ENCODE measurements at places on chromosomes 16 and 17.
A peak's percentile ranks its signal among the peaks of the same experiment; 100 is the strongest.

- no peak for DNase-seq
These were observed 616.0 kb upstream of the CDH11 start for GRCh38 chr16:65737831-65738230.

DNA sequence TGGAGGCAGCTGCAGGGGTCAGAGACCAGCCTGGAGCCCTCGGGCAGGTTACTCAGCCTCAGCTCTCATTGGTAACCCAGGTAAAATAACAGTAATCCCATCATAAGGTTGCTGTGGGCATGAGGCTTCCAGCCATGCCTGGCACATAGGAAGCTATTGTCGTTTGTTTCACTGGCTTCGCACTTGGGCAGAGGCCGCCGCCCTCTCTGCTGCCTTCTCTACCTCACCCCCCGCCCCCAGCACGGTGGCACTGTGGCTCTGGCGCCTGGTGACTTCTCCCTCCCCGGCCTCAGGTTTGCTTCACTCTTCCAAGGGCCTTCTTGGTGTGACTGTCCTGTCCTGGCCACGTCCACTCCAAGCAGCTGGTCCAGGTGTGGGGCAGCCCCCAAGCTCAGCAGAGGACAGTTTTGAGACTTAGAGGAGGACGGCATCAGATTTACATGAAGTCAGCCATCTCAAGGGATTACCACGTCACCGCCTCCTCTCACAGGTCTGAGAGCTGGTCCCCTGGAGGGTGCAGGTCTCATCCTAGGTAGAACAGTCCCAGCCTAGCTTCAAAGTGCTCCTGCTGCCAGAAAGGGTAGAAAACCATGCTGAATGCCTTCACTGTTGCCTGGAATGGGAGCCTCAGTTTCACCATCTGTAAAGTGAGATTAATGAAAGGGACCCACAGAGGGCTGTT is 34.8 kb downstream of the SREBF1 start:
- DNase-seq, result no peak

- no peak for DNase-seq
These were observed 54.5 kb upstream of the HLF start for GRCh38 chr17:55210292-55210691.

GRCh38 chr17:62703261-62703775 is 75.8 kb downstream of the MRC2 start:
- DNase-seq, result no peak

- DNase-seq, result no peak
These were observed 229.7 kb upstream of the RPL38 start for GRCh38 chr17:73973586-73974409.

- DNase-seq, result no peak
These were observed 74.3 kb upstream of the CES5A start for GRCh38 chr16:55949518-55949917.

- DNase-seq, result no peak
These were observed 1509.2 kb downstream of the CDH11 start for GRCh38 chr16:63612462-63613227.

- no peak for DNase-seq
These were observed 4.6 kb upstream of the STAT3 start for GRCh38 chr17:42392692-42393415.

- no peak for DNase-seq
These were observed 24.4 kb downstream of the ARHGAP44 start for GRCh38 chr17:12813664-12814063.

- DNase-seq, result no peak
These were observed 275.8 kb downstream of the FOXL1 start for GRCh38 chr16:86854058-86854621.

GRCh38 chr17:41486809-41487530 is 2.7 kb downstream of the KRT36 start:
- DNase-seq, result peak; percentile 33

GRCh38 chr16:79400462-79401149 is 199.9 kb downstream of the MAF start:
- no peak for DNase-seq

- no peak for DNase-seq
These were observed 37.6 kb upstream of the CBFA2T3 start for GRCh38 chr16:89014403-89015230.

- no peak for DNase-seq
These were observed 51.0 kb downstream of the CCDC182 start for GRCh38 chr17:57694051-57694450.

- no peak for DNase-seq
These were observed 105.5 kb downstream of the AXIN2 start for GRCh38 chr17:65455972-65456343.

GRCh38 chr16:82990155-82990554 is 363.4 kb downstream of the CDH13 start:
- DNase-seq, result no peak

GRCh38 chr16:74770831-74771526 is 3.6 kb downstream of the FA2H start:
- no peak for DNase-seq

- no peak for DNase-seq
These were observed 918 bp upstream of the NLRC3 start for GRCh38 chr16:3578121-3578520.

GRCh38 chr16:79278506-79278905 is 322.0 kb downstream of the MAF start:
- DNase-seq, result peak; percentile 36

- DNase-seq, result no peak
These were observed 30.0 kb downstream of the TBC1D16 start for GRCh38 chr17:80005360-80006338.

DNA sequence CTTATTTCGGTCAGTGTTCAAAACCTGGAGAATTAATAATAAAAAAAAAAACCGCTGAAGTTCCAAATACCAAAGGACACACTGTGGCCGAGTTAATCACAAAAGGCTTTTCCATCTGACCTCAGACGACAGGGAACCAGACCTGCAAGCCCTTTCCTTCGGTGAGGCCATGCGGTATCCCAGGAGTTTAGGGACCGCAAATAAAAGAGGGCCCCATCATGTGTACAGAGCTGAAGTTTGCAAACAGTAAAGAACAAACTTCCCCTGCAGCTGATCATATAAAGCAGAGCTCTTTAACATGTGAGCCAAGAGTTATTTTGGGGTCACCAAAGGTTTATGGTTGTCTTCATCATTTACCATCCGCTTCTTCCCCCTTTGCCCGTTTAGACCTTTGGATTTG is 33.0 kb upstream of the FOXJ1 start:
- no peak for DNase-seq

DNA sequence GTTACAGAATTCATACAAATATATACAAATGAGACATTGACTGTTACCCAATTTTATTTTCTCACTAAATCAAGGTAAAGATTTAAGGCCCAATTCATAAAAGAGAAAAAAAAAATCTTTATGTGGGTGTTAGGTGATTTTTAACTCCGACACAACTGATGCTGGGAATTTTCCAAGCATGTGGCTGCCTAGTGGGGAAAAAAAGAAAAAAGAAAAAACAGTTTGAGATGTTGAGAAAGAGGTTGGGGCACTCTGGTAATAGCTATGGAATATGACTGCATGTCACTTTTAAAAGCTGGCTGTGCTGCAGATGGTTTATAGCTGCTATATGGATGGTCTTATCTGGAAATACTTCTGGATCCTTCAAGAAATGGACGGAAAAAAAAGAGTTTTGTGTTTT is 739.9 kb upstream of the SOX9 start:
- no peak for DNase-seq

- DNase-seq, result no peak
These were observed 34.5 kb upstream of the CLEC18B start for GRCh38 chr16:74455619-74456289.

- no peak for DNase-seq
These were observed 661 bp downstream of the LRRC3C start for GRCh38 chr17:39927929-39928857.

GRCh38 chr17:59619035-59619297 is 729 bp upstream of the CLTC start:
- DNase-seq, result no peak

- DNase-seq, result no peak
These were observed 4.9 kb downstream of the OR4D1 start for GRCh38 chr17:58153046-58153445.

DNA sequence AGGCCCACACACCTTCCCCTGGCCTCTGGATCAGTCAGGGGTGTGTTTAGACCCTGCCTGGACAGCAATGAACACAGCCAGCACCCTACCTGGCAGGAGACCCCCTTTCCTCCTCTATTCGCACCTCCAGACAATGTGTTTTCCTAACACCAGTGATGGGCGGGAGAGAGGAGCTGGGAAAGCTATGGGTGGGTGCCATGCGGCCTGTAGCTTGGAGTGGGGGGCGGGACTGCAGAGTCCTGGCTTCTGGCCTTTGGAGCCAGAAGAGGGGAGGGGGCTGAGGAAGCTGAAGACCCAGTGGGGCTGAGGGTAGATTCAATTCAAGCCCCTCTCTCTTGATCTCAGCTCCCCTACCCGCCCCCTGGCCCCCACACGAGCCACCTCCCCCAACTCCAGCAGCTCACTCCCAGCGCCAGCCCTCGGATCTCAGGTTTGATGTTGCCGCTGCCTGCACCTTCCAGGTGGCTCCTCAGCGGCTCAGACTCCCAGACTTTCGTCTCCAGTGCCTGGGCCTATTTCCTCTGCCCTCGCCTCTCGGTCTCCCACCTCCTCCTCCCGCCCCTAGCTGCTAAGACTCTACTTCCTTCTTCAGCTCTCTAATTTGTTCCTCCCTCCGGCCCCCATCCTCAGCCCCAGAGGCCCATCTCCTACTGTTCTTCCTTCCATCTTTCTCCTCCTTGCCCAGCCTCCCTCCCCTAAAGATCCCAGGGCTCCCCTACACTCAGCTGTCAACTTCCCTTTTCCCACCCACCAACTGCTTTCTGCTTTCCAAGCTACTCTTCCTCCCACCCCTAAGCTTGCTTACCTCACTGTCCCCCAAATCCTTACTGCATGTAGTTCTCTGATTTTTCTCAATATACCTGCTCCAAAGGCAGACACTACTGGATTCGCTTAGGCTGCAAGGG is 6.8 kb upstream of the SP6 start:
- no peak for DNase-seq

GRCh38 chr16:10831894-10832886 is 13.6 kb upstream of the TVP23A start:
- no peak for DNase-seq

DNA sequence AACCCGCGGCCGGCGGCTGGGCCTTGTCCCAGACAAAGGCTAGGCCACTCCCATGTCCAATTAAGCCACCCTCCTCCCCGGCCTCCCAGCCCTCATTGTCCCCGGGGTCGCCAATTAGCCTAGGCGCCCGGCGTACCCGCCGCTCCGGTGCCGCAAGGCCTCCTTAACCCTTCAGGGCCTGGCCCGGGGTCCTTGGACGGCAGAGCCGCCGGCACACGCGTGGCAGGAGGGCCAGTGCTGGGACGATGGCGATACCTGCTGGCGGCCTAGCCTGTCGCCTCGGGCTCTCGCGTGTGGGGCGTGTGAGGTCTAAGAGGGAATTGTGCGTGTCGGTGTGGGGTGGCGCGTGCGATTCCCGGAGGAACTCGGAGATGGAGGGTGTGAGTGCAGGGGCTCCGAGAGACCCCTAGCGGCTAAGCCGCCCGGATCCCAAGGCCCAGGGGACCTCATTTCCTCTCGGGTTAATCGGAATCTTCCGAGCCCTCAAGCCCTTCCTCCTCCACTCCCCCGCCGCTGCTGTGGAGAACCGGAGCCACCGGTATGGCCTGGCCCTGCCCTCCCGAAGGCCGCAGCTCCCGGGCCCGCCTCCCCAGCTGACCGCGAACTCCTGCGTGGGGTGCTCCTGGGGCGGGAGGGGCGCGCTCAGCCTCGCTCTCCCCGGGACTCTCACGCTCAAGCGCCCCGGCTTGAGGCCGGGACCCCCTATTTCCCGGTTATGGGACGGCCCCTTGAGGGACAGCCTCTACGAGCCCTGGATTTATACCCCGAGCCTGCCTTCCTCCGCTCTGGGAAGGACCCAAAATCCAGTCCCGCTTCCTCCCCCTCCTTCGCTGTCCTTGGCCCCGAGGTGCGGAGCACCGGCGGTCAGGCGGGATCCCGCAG is 11.9 kb downstream of the TBX2 start:
- no peak for DNase-seq

DNA sequence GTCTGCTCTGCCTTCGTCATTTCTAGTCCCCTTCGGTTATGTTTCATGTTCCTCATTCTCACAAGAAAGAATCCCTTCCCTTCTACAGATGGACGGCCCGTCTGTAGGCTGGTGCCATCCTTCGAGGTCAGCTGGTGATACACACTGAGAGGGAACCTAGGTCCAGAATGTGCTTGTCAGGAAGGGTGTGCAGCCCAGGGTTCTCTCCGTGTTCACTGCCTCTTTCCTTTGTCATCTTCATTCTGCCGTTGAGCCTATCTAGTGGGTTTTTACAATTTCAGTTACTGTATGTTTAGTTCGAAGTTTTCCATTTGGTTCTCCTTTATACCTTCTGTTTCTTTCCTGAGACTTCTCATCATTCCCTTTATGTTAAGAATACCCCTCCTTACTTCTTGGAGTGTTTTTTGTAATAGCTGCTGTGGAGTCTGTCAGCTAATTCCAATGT is 18.9 kb downstream of the KIAA0513 start:
- DNase-seq, result no peak

DNA sequence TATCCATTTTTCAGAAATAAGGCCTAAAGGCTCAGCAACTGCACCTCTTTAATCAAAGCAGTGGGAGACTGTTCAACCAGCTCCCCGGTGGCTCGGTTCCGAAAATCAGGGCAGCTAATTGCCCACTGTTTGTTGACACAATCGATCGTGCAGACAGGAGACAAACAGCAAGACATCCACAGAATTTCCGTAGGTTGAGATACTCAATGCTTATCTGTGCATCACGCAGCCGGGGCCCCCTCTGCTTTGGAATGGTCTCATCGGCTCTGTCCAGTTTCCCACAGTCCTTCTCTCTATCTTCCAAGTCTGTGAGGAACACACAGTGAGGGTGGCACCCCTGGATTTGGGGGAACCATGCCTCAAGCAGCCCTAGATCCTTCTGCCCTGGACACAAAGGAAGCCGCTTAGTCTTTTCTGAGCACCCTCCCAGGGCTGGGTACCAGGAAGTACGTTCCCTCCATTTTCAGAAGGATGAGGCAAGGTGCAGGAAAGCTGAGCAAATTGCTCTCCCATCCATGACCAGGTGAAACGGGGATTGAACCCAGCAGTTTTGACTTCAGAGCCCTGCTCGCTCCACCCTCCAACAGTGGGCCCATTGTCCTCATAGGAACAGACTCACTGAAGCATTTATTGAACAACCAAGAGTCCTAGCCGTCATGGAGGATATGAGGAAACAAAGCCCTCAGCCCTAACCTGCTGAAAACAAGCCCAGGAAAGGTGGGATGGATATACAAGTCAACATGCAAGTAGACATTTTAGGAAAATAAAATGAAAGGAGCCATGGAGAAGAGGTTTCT is 70.7 kb downstream of the C16orf95 start:
- no peak for DNase-seq

GRCh38 chr16:63617990-63618763 is 1503.7 kb downstream of the CDH11 start:
- DNase-seq, result no peak

- no peak for DNase-seq
These were observed 32.0 kb downstream of the CDH13 start for GRCh38 chr16:82658796-82659195.

GRCh38 chr17:81039096-81039495 is 4.1 kb downstream of the BAIAP2 start:
- DNase-seq, result no peak

- DNase-seq, result no peak
These were observed 167.7 kb upstream of the WSCD1 start for GRCh38 chr17:5902181-5903140.

Measured in stimulated activated CD4-positive, alpha-beta T cell treated with anti-CD3 and anti-CD28 coated beads, Interleukin-1b, Interleukin-23, amount 100 ng/mL, for 4 hours (primary cell).